Mesothelial cell of epicardium (in vitro differentiated cells): ENCODE measurements at places on chromosomes 12 and 14. TPM values are rescaled to one million over a fixed set of nuclear protein-coding genes. Genes with fewer than 3 reads are reported as not detected.
A peak's percentile ranks its signal among the peaks of the same experiment; 100 is the strongest.

- no peak for DNase-seq
- peaks cover 58% of the 10 kb centered on the region for H3K27me3 ChIP-seq
- H3K27ac ChIP-seq: no peak overlapping the region
- H3K36me3 ChIP-seq: no peaks in the 10 kb centered on the region
- H3K4me1 ChIP-seq: peaks cover 17% of the 10 kb centered on the region
Measured at GRCh38 chr12:113970211-113970610, 4.1 kb upstream of the RBM19 start.

The P2RX7 gene
- total RNA-seq: 0.40 to 0.75 TPM (median 0.50 TPM) in 3 replicates

DNA sequence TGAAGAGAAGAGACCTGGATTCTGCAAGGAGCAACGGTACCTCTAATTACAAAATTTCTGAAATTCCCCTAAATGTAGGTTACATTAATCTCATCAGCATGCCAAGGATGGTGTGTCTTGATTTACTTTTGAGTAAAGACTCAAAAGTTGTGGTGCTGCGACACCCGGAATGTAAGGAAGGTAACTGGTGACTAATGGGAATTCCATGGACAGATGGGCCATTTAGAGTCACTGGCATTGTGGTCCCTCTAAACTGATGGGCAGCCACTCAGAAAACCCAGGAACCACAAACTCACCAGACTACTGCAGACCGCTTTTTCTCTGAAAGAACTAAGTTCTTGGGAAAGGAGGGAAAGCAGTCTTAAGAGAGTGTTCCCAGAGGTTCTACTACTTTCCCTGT, 32.8 kb downstream of the GRIN2B start:
- H3K27me3 ChIP-seq: peaks cover 3% of the 10 kb centered on the region
- DNase-seq: no peak
- no peak overlapping the region for H3K4me3 ChIP-seq
- H3K27ac ChIP-seq: no peak overlapping the region

The PMCH gene
- total RNA-seq: not detected in 3 replicates

The NRXN3 gene
- 10.5 to 11.4 TPM (median 10.7 TPM) in 3 replicates for total RNA-seq

DNA sequence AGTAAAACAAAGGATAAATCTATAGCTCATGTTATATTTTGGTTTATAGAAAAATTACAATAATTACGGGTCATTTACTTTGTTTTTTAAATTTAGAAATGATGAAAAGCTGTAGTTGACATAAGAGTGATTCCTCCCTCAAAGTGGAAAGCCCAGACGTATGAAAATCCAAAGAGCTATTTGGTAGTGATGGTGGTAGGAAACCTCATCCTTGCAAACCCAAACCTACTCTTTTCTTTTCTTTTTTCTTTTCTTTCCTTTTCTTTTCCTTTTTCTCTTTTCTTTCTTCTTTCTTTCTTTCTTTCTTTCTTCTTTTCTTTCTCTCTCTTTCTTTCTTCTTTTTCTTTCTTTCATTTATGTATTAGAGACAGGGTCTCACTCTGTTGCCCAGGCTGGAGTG, 190.3 kb upstream of the RASSF8 start:
- no peaks in the 10 kb centered on the region for H3K27me3 ChIP-seq
- H3K36me3 ChIP-seq: peaks cover 2% of the 10 kb centered on the region
- H3K4me3 ChIP-seq: no peak overlapping the region
- no peak for DNase-seq

- H3K27me3 ChIP-seq: peaks cover under 1% of the 10 kb centered on the region
- DNase-seq: no peak
- peaks cover 6% of the 10 kb centered on the region for H3K4me1 ChIP-seq
- no peaks in the 10 kb centered on the region for H3K36me3 ChIP-seq
Measured at GRCh38 chr14:65346895-65347294, 65.6 kb upstream of the FUT8 start.

DNA sequence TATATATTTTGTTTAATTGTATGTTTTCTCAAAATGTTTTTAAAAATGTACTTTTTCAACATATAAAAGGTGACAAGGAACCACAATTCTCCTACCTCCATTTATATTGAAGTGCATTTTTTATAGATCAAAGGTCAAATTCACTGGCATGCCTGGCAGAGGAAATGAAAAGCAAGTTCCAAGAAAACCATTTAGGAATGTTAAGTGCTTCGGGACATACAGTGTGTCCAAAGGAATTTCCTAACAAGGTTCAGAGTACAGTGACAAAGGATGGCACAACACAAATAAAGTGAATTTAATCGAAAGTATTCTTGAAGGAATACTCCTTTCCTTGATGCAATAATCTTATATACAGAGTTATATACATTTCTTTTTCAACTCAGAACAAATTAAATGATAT, 242.3 kb downstream of the CCER1 start:
- H3K27me3 ChIP-seq: no peaks in the 10 kb centered on the region
- H3K4me1 ChIP-seq: no peaks in the 10 kb centered on the region
- no peaks in the 10 kb centered on the region for H3K36me3 ChIP-seq
- H3K27ac ChIP-seq: no peak overlapping the region
- H3K4me3 ChIP-seq: no peak overlapping the region

DNA sequence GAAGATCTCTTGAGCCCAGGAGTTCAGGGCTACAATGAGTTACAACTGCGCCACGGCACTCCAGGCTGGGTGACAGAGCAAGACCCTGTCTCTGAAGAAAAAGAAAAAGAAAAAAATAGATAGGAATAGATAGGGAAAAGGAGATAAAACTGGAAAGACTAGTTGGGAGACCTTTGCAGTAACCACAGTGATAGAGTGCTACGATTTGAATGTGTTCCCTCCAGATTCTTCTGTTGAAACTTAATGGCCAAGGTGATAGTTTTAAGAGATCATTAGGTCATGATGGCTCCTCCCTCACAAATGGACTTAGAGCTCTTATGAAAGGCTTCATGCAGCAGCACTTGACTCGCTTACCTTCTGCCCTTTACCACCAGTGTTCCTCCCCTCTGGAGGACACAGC, 13.5 kb upstream of the ATF1 start:
- H3K36me3 ChIP-seq: peaks cover 22% of the 10 kb centered on the region
- no peak overlapping the region for H3K4me3 ChIP-seq
- peaks cover 15% of the 10 kb centered on the region for H3K4me1 ChIP-seq
- H3K27ac ChIP-seq: peak overlapping the region; percentile 67
- no peaks in the 10 kb centered on the region for H3K27me3 ChIP-seq

- H3K27ac ChIP-seq: no peak overlapping the region
- H3K4me1 ChIP-seq: no peaks in the 10 kb centered on the region
- no peak for DNase-seq
- H3K4me3 ChIP-seq: no peak overlapping the region
- no peaks in the 10 kb centered on the region for H3K36me3 ChIP-seq
Measured at GRCh38 chr12:76284816-76285750, 63.1 kb downstream of the BBS10 start.

DNA sequence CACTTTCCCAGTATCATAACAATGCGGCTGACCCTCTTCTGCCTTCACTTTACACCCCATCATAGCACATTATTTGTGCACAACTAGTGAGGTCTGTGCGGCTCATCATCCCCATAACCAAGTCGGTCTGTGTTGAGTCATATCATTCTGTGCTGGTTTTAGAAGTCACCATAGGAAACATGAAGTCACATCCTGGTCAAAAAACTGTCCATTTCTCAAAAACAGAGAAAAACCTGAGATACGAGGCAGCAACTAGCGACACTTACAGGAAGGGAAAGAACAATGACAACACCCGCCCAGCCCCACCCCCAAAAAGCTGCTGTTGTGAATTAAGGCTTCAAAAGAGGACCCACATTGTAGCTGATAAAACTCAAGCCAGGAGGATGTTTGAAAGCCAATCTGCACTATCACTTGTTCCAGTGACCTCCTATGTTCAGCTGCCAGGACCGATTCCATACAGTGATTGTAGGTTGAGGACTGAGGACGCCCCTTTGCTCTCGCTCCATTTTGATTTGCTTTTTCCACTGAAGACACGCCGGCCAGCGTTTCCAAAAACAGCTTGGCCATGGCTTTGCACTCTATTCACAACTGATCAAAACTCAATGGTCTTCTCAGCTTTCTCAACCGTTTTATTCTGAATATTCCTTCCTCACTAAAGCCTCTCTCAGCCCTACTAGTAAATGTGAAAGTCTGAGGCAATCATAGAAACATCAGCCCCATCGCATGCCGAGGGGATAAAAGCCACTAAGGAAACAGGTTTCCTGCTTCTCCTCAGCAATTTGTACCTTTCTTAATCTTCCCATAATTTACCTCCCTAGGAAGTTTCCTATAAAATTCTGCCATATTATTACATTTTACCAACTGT, 87.5 kb downstream of the DUSP16 start:
- no peaks in the 10 kb centered on the region for H3K4me1 ChIP-seq
- H3K27ac ChIP-seq: no peak overlapping the region
- DNase-seq: no peak
- no peaks in the 10 kb centered on the region for H3K27me3 ChIP-seq
- no peak overlapping the region for H3K4me3 ChIP-seq
- peaks cover 63% of the 10 kb centered on the region for H3K36me3 ChIP-seq

The SRGAP1 gene
- 9.6 to 9.7 TPM (median 9.7 TPM) in 3 replicates for total RNA-seq

The SLC25A29 gene
- total RNA-seq: 102 to 103 TPM (median 102 TPM) in 3 replicates

The AMN gene
- 2.5 to 3.5 TPM (median 2.7 TPM) in 3 replicates for total RNA-seq

- no peak for DNase-seq
- peaks cover 20% of the 10 kb centered on the region for H3K4me1 ChIP-seq
- H3K36me3 ChIP-seq: peaks cover 6% of the 10 kb centered on the region
Measured at GRCh38 chr12:6917491-6918231, 3.3 kb downstream of the ENO2 start.

The PTPRQ gene
- 17.5 to 19.2 TPM (median 18.1 TPM) in 3 replicates for total RNA-seq

DNA sequence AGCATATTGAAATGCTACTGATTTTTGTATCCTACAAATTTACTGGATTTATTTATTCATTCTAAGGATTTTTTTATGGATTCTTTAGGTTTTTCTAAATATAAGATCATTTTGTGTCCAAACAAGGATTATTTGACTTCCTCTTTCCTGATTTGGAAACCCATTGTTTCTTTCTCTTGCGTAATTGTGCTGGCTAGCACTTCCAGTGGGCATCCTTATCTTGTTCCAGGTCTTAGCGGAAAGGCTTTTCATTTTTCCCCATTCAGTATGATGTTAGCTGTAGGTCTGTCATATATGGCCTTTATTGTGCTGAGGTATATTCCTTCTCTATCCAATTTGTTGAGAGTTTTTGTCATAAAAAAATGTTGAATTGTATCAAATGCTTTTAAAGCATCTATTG, 57.2 kb upstream of the RHOJ start:
- H3K4me1 ChIP-seq: no peaks in the 10 kb centered on the region
- H3K27me3 ChIP-seq: no peaks in the 10 kb centered on the region
- no peak overlapping the region for H3K4me3 ChIP-seq

The BCL11B gene
- total RNA-seq: 11.6 to 12.3 TPM (median 11.8 TPM) in 3 replicates

GRCh38 chr12:78645956-78646355, 218.6 kb upstream of the SYT1 start:
- peaks cover 4% of the 10 kb centered on the region for H3K4me1 ChIP-seq
- no peak overlapping the region for H3K4me3 ChIP-seq
- H3K27ac ChIP-seq: no peak overlapping the region
- no peaks in the 10 kb centered on the region for H3K36me3 ChIP-seq
- no peak for DNase-seq
- no peaks in the 10 kb centered on the region for H3K27me3 ChIP-seq

DNA sequence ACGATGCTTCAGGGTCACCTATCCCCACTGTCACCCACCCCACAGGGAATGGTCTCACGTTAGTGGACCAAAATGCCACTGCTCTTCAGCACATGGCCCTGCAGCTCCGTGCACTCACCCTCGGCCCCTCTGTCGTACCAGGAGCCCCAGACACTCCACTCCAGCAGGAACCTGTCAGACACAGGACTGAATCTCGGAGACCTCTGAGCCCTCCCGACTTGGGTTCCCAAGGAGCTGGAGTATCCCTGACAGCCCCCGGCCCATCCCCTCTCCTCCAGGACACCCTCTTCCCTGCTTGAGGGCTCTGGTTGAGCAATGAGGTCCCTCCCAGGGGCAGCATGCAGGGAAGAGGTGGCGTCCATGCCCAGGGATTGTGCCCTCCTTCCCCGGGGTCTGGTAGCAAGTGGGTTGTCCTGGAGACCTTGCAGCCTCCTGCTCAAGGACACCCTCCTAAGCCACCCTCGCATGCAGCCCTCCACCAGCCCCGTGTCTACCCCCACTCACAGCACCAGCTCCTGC, 20.4 kb upstream of the LRTM2 start:
- DNase-seq: no peak
- no peak overlapping the region for H3K4me3 ChIP-seq
- H3K4me1 ChIP-seq: peaks cover 12% of the 10 kb centered on the region
- H3K27ac ChIP-seq: no peak overlapping the region
- H3K27me3 ChIP-seq: no peaks in the 10 kb centered on the region

- H3K27ac ChIP-seq: no peak overlapping the region
- no peaks in the 10 kb centered on the region for H3K27me3 ChIP-seq
Measured at GRCh38 chr14:101501858-101502615, 59.3 kb upstream of the DIO3 start.

The PRB2 gene
- not detected in 3 replicates for total RNA-seq

GRCh38 chr14:66135831-66136230, 350.3 kb upstream of the CCDC196 start:
- H3K4me1 ChIP-seq: peaks cover 13% of the 10 kb centered on the region
- H3K36me3 ChIP-seq: no peaks in the 10 kb centered on the region
- H3K27ac ChIP-seq: no peak overlapping the region
- no peaks in the 10 kb centered on the region for H3K27me3 ChIP-seq
- DNase-seq: no peak

DNA sequence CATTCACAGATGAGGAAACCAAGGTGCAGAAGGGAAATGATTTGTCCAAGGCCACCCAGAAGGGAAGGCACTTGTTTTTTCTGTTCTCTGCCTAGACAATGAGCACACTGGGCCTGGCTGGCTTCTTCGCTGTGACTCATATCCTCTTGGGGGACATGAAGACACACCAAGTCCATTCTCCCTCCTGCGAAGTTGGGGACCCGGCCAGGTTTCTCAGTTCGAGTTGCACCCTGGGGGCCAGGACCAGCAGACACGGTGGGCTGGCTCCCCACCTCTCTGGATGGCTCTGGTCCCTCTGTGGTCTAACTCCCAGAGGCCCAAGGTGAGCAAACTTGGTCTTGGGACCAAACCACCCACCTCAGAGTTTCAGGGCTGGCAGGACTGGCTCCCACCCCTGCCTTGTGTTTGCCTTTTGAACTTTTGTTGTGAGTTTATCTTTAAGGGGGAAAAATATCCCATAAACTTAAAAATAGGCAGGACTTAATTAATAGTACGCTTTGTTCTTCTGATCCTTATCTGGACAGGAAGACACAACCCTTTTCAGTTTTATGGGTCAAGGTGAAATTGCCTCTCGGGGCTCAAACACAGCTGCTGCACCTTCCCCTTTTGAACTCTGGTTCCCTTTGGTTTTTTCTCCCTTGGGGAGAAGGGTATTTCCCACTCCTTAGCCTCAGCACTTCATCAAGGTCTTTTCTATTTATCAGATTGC, 9.0 kb upstream of the MLEC start:
- peaks cover 4% of the 10 kb centered on the region for H3K27me3 ChIP-seq
- no peak overlapping the region for H3K4me3 ChIP-seq
- no peaks in the 10 kb centered on the region for H3K36me3 ChIP-seq
- peaks cover 4% of the 10 kb centered on the region for H3K4me1 ChIP-seq
- no peak overlapping the region for H3K27ac ChIP-seq

The LEMD3 gene
- total RNA-seq: 37.6 to 44.4 TPM (median 39.3 TPM) in 3 replicates

The KCNK10 gene
- total RNA-seq: not detected in 3 replicates

The RNFT2 gene
- 27.7 to 33.2 TPM (median 32.5 TPM) in 3 replicates for total RNA-seq

DNA sequence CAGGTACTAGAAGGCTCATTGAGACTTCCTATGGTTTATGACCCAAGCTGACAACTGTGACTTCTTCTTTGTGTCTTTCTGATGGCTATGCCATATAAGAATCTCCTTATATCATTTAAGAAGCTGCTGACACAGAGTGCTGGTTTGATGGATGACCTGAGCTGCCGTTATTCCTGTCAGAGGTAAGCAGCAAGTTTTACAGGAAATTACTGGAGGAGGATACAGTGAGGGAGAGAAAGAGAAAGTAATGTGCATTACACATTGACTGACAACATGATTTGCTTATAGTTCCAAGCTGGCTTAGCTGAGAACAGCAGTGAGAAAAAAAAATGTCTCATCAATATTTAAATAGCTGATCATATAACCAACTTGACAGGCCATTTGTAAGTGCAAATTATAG, 981.4 kb downstream of the FSCB start:
- no peaks in the 10 kb centered on the region for H3K4me1 ChIP-seq
- no peak overlapping the region for H3K27ac ChIP-seq
